ENCODE measurements at places on chromosomes 7 and 10.

DNA sequence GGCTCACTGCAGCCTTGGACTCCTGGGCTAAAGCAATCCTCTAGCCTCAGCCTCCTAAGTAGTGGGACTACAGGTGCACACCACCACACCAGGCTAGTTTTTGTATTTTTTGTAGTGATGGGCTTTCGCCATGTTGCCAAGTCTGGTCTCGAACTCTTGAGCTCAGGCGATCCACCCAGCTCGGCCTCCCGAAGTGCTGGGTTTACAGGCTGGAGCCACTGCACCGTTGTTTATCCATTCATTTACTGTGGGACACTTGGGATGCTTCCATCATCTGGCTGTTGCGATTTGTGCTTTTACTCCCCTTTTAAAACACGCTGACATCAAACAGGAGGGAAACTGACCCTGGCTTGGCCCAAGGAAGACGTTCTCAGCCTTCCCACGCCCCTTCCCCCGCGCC lies 30.5 kb upstream of the SMARCD3 start:
- no peak for ATAC-seq

GRCh38 chr10:6917125-6917524 lies 337.0 kb upstream of the PRKCQ start:
- ATAC-seq = peak; percentile 18

- ATAC-seq = peak; percentile 34
Observed at GRCh38 chr10:32379318-32379949, 32.5 kb upstream of the EPC1 start.

DNA sequence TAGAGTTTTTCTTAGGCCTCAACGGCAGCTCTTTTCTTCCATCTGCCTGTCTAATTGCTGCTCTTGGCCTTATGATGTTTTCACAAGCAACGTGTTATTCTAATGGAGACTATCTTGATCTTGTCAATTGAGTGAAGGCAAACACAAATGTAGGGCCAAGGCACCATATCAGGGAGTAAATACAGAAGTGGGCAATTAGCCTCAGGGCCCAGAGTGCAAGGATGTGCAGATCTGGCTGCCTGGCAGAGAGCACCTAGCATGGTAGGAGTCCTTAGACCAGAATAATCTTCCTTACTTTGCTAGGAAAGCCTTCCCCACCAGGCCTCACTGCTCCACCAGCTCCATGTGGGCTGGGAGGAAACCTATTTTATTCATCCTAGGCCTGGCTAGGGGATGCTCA lies 590.9 kb downstream of the LRMDA start:
- ATAC-seq = no peak

DNA sequence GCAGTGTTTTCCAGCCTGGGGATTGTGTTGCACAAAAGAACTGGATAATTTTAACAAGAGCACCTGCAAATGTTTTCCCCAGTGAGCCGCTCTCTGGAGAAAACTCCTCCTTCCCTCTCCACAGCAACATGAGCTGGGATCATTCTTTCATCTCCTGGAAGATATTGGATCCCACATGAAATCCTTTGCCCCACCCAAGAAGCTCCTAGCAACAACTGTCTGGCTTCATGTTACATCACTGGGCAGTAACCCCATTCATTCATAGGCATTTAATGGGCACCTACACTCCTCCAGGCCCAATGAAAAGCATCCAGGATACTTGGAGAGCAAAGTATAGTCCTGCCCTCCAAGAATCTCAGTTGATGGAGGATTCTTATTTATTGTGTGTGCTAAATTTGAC lies 27.2 kb downstream of the LSM5 start:
- peak; percentile 20 for ATAC-seq

GRCh38 chr7:148289630-148290029 lies 300.9 kb upstream of the C7orf33 start:
- peak; percentile 75 for ATAC-seq

GRCh38 chr10:4028027-4028471 lies 243.0 kb upstream of the KLF6 start:
- no peak for ATAC-seq
